ENCODE measurements at places on chromosomes 3 and 15.

DNA sequence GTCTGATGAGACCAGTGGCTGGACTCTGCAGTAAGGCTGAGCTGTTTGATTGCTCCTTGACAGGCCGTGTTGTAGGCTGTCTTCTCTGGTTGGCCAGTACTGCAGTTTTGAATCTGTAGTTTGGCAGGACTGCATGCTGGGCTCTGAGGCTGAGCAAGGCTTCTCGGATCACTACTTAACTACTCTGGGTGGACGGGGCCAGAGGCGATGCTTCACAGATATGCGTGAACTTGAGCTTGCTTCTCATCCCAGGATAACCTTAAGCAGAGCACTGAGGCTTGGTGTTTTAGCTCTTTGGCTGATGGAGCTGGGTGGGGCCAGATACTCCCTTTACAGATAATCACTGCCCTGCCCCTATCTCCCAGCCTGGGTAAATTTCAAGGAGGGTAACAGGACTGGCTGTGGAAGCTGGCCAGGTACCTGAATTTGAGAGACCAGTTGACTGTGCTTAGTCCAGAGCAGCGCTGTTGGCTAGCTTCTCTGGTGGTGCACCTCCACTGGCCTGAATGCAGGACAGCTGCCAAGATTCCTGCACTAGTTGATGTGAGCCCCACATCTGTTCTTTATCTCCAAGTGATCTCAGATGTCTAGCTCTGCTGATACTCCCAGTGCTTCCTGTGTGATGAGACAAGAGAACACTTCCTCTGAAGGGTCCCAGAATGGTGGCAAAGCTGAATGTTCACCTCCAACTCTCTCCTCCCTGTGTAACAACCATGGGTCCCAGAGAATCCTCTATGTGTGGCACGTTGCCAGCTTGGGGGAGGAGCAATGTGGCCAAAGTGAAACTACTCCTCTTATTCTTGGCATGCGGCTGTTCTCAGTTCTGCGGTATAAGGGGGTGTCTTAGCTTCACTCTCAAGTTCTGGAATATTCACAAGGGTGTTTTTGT is 37.9 kb downstream of the RPL39L start:
- DNase-seq: no peak

- no peak for DNase-seq
These were observed 57.0 kb upstream of the NR2F2 start for GRCh38 chr15:96273317-96274086.

DNA sequence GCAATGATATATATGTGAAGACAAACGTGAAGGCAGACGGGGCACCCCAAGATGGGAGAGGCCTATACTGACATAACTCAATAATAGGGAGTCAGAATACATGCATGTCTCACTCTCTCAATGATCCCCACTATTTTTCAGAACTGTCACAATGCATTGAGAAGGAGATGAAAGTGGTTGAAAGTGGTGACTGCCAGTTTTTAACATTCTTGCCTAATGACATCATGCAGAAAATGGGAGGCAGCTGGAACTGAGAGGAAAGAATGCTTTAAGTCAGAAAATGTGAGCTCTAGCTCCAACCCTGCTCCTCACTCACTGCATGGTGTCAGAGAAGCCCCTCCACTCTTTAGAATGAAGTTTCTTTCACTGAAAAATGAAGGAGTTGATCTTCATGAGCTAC is 55.3 kb upstream of the P2RY1 start:
- DNase-seq: no peak

DNA sequence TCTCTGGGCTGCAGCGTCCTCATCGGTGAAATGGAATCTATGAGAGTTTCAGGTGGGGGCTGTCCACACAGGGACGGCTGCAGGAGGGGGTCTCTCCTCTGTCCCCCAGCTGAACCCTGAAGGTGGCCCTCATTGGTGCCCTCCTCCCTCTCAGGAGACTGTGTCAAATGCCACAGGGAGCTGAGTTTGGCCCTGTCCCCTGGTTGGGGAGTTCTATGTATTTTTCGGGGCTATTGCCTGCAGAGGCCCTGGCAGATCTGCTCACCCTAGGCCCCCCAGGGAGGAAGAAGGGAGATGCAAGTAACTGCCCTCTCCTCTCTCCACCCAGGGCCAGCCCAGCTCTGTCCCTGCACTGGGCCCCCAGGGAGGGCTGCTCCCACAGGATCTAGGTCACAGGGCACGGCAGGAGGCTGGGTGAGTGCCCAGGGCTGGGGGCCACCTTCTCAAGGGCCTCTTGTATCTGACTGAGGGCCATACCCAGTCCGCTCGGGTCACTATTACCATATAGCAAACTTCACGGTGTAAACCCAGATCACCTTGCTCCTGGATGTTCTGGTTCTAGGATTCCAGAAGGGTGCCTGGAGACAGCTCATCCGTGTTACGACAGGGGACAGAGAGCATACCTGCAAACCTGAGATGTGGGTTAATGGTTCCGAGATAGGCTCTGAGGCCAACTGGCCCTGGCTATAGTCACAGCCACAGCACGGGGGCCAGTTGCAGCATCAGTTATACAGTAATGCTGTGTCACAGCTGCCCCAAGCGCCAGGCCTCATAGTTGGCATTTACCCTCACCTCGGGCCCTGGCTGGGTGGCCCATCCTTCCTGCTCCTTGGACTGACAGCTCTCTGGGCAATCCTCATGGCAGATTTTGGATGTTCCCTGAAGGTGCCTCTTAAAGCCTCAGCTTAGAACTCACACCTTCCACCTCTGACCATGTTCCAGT is 102.4 kb upstream of the PRR23E start:
- DNase-seq: no peak

GRCh38 chr3:24273491-24273890 is 221.2 kb downstream of the THRB start:
- no peak for DNase-seq

DNA sequence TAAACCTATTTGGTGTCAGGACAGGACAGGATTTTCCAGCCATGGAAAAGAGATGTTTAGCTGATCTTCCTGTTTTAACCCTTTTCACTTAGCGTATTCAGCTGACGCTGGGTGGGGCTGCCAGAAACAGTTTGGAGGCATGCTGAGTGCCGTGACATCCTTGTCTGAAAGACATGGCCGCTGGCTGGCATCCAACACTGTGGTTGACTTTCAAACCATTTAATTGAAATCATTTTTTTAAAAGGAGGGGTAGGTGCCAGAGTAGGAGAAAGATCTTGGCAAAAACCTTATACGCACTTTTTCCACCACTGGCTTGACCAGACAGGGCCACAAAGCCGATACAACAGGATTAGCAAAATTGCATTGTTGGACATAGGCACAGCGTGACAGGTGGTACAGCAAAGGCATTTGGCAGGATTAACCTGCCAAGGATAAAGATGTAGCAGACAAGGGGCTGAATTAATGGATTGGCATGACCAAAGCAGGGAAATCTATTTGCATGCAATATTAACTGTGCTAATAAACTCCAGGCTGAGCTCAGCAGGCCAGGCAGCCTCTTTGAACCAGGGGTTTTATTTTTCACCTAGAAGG is 131.8 kb upstream of the TOPAZ1 start:
- no peak for DNase-seq

DNA sequence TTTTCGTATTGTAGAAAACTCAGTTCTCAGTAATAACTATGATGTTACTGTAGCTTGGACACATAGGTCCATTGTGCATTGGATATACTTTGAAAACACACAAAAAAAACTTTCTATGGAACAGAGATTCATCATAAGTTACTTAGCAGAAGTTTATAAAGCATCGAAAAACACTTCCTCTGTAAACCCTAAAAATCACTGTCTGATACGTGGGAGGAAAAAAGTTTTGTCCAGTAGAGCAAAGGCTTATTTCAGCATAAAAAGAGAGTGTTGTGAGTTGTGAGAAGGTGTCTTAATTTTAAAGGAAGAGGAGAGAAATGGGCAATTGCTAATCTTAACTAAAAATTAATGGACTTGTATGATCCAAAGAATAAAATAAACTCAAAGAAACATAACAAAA is 64.8 kb downstream of the OSTN start:
- DNase-seq: no peak

- DNase-seq: no peak
These were observed 119.1 kb downstream of the ADCY5 start for GRCh38 chr3:123329636-123330340.

DNA sequence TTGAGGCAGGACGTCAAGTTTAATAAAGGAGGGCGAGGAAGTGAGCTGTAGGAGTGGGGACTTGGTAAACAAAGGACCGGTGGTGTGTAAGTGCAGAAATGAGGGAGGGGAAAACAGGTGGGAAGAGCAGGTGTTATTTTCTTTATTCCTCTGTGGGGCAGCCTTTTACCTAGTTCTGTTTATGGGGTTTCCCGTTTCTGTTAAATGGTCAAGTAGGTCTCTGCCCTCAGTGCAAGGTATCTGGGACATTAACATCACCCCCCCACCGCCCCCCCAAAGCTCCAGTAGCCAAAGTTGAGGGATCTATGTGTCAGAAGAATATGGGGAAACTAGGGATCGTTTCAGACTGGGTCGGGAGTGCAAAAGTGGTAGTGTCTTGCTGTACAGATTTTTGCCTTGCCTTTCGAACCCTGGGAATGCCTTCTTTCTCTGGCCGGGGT is 893 bp downstream of the MGA start:
- DNase-seq: no peak

DNA sequence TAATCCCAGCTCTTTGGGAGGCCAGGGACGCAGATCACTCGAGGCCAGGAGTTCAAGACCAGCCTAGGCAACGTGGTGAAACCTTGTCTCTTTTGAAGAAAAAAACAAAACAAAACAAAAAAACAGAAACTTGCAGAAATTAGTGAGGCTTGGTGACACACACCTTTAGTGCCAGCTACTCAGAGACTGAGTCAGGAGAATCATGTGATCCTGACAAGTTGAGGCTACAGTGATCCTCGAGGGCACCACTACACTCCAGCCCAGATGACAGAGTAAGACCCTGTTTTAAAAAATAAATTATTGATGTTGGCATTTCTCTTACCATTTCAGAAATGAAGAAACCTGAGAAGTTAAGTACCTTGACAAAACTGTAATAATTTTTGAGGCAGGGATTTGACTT is 44.6 kb upstream of the CCNB2 start:
- DNase-seq: no peak

- DNase-seq: no peak
These were observed 2.1 kb downstream of the CD47 start for GRCh38 chr3:108088697-108089096.

DNA sequence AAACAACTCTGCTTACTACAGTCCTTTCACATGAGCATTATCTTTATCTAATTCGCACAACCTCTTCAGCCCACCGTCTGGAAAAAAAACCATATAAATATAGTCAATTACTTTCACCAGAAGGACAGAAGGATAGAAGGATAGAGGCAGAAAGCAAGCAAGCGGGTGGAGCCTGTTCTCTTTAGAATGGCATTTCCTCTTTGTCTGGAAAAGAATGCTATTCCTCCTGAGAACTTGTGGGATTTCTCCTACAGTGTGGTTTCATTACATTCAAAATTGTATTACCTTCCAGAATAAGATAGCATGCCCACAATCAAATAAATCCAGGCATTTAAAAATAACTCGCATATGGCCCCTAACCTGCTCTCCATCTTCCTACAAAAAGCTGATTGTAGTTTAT is 23.1 kb downstream of the SLC30A4 start:
- DNase-seq: no peak

DNA sequence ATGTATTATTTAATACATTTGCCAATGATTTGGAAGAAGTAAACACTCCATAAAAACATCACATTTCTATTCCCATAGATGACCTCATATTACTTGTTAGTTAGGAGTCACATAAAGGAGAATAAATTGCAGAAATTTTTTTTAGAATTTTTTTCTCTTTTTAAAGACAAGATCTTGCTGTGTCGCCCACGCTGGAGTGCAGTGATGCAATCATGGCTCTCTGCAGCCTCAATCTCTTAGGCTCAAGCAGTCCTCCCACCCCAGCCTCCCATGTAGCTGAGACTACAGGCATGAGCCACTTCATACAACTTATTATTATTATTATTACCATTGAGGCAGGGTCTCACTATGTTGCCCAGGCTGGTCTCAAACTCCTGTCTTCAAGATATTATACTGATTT is 12.3 kb upstream of the USP8 start:
- DNase-seq: no peak

- no peak for DNase-seq
These were observed 14.1 kb upstream of the GADL1 start for GRCh38 chr3:30908456-30909037.

- DNase-seq: no peak
These were observed 4.9 kb downstream of the ZBTB38 start for GRCh38 chr3:141373232-141373631.

GRCh38 chr15:57916695-57917094 is 148.8 kb downstream of the ALDH1A2 start:
- DNase-seq: no peak

DNA sequence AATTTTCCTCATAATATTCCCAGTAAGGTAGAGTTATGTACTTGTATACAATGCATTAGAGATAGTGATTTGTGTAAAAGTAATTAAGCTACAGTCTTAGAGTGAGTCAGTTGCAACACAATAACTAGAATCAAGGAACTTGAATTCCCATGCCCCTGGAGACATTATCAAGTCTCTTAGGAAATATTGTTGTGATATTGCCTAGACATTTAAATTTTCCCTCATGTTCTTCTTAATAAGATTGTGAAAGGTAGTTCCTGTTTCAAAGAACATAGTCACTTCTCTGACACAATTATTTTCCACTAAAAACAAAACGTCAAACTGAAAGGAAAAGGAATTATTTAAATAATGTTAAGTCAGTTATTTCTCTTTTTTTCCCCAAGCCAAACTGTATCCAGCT is 13.0 kb upstream of the ATP1B3 start:
- no peak for DNase-seq

DNA sequence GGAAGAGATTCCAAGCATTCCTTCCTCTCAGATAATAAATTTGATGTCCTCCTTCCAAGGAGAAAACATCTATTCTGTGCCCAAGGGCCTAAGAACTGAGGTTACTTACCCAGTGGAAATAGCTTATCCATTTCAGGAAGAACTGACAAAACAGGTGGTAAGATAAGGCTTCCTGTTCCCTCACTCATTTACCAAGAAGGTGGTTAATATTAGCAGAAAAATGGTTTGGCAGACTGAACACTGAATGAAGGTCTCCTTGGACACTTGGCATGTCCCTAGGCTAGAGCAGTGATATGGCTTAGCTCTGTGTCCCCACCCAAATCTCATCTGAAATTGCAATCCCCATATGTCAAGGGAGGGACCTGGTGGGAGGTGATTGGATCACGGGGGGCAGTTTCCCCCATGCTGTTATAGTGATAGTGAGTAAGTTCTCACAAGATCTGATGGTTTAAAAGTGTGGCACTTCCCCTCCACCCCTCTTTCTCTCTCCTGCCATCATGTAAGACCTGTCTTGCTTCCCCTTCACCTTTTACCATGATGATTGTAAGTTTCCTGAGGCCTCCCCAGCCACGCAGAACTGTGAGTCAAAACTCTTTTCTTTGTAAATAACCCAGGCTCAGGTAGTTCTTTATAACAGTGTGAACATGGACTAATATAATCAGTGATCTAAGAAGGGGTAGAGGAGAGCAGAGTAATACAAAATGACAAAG is 127.4 kb downstream of the ST8SIA2 start:
- no peak for DNase-seq

DNA sequence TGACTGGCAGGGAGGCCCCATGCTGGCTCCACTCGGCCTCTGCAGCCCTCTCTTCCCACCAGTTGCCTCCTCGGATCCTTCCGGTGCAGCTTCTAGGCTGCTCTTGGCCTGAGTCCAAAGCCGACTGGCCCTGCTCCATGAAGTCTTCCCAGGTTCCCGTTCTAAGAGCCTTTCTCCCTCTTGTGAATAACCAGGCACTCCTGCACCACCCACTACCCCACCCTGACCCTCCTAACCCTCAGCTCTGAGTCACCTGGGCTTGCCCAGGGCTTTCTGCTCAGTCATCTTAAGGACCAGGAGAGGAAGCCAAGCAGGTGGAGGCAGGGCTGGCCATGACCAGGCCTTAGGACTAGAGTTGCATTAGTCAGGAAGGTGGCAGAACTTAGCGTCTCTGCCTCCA is 28.1 kb upstream of the CNBP start:
- DNase-seq: peak; percentile 30

GRCh38 chr3:151107177-151107576 is 21.7 kb downstream of the MED12L start:
- no peak for DNase-seq

Data from H9 (cell line).